ENCODE measurements at places on chromosomes 5 and 9.

- no peak for DNase-seq
These were observed 22.9 kb downstream of the LIFR start for GRCh38 chr5:38533286-38534155.

DNA sequence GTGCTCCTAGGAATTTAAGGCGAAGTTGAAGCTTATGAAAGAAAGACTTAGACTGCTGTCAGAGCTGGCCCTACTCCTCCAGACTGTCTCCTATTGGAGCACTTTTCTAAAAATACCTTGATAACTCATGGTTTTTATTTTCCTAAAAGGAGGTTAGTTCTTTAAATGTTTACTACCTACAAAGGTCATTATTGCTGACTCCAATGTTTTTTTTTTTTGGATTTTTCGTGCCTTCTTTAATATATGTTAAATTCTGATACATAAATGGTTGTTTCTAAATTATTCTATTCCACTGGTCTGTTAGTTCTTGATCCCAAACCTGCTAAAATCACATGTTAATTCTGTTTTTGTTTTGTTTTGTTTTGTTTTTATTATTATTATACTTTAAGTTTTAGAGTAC, 227.6 kb upstream of the FTMT start:
- DNase-seq = no peak

DNA sequence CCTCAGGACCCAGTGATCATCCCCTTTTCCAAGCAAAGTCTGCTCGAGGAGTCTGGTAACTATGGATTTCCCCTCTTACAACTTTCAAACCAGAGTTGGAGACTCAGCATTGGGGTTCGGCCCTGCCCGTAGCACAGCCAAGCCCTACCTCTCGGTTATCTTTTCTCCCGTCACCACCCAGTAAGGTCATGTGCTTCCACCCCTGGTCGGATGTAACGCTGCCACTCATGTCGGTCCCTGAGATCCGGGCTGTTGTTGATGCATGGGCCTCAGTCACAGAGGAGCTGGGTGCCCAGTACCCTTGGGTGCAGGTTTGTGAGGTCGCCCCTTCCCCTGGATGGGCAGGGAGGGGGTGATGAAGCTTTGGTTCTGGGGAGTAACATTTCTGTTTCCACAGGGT, 1.2 kb downstream of the GALT start:
- no peak for DNase-seq

DNA sequence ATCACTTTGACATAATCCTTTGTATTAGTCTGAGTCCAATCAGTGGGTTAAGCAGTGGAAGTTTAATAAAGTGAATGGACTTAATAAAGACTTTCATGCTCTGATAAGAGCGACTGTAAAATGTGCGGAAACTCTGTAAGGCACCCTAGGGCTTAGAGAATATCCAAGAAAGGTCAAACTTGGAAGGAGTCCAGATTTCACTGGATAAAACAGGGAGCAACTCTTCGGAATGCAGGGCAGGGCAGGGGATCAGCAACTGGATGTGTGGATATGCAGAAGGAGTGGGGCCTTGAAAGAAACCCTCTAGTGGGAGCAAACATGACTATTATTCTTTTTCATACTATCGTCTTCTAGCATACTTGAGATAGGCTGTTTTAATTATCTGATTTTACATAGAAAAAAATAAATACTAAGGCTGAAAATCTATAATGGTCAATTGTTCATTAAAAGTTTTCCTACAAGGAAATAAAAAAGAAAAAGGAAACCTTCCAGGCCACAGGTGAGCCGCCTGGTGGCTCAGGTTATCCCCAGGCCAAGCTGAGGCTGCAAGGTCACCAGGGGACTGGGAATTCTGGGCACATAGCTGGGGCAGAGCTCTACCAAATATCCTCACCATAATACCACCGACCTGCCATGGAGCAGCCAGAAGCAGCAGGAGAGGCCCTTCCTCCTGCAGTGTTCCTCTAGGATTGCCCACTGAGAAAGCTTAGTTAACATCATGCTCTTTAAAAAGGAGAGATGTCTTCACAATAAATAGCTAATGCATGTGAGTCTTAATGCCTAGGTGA, 46.3 kb upstream of the CCDC112 start:
- DNase-seq = no peak

- DNase-seq = no peak
These were observed 30.1 kb downstream of the SLIT3 start for GRCh38 chr5:169270827-169271226.

GRCh38 chr5:39191216-39191615, 28.1 kb downstream of the FYB1 start:
- no peak for DNase-seq

- no peak for DNase-seq
These were observed 144.4 kb upstream of the PHYKPL start for GRCh38 chr5:178376921-178377582.

DNA sequence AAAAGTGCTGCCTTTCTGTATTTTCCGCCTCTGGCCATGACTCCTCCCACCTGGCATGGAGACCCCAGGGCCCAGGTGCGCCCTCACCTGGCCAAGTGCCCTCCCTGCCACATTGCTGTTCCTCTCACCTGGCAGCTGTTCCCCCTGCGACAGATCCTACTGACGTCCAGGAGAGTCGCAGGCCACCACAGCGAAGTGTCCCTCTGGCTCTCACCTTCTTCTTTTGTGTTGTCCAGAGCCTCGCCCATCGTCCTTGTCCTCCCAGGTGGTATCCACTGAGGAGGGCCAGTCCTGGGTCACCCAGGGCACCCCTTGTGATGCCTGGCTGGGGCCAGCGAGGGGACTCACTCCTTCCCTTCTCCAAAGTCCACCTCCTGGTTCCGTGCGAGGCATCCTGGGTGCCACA, 2.6 kb downstream of the NKD2 start:
- no peak for DNase-seq

- no peak for DNase-seq
These were observed 215.5 kb downstream of the FANCC start for GRCh38 chr9:95102001-95102433.

GRCh38 chr5:149904977-149905376, 39.6 kb downstream of the PDE6A start:
- DNase-seq = no peak

GRCh38 chr9:16265688-16266087, 604.8 kb downstream of the BNC2 start:
- DNase-seq = no peak

DNA sequence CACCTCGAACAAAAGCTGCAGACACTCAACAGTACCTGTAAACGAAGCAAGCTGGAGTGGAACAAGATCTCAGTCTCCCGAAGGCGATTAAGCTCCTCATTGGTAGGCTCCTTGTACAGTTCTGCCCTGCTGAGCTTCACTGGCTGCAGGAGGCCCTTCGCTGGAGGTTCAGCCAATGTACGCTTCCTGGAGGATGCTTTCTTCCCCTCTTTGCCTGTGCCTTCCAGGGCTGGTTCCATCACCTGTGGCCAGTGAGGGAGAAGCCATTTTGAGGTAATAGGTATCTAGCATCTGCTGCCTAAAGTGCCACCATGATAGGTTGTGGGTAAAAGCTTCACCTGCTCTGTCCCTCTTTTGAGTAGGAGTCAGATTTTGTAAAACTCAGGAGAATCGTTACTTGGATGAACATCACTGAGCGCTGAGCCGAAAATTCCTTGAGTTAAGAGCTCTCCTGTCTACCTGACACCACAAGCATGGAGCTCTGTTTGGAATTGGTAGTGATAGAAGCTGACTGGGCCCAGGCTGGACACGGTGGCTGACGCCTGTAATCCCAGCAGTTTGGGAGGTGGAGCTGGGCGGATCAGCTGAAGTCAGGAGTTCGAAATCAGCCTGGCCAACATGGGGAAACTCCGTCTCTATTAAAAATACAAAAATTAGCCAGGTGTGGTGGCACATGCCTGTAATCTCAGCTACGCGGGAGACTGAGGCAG, 1.4 kb downstream of the NOL6 start:
- no peak for DNase-seq

DNA sequence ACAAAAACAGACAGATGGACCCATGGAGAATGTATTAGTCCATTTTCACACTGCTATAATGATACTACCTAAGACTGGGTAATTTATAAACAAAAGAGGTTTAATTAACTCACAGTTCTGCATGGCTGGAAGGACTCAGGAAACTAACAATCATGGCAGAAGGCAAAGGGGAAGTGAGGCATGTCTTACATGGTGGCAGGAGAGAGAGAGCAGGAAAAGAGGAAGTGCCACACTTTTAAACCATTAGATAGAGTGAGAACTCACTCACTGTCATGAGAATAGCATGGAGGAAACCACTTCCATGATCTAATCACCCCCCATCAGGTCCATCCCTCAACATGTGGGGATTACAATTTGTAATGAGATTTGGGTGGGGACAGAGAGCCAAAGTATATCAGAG, 808.9 kb downstream of the CDH12 start:
- DNase-seq = no peak

GRCh38 chr9:35481347-35481975, 8.4 kb upstream of the RUSC2 start:
- DNase-seq = no peak

DNA sequence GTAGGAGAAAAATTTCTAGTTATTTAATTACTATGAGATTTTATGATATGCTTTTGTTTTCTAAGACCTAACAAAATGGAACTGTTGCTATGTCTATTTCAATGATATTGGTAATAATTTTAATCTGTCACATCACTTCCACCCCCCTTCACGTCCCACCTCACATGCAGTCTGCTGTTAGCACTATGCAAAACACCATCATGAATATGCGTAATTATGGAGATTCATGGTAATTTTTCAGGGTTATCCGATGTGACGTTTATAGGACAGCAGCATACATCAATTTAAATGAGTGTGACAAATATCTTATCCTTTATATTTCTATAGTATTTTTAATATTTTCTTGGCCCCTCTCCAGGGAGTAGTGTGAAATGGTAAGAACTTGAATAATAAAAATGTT, 283.8 kb upstream of the TMEM161B start:
- no peak for DNase-seq

GRCh38 chr9:121818841-121819427, 167.5 kb downstream of the DAB2IP start:
- DNase-seq = no peak

GRCh38 chr5:32233220-32233695, 59.1 kb upstream of the GOLPH3 start:
- DNase-seq = no peak

- no peak for DNase-seq
These were observed 447.3 kb upstream of the MPDZ start for GRCh38 chr9:13726746-13727145.

- no peak for DNase-seq
These were observed 665 bp downstream of the ASS1 start for GRCh38 chr9:130445268-130445983.

DNA sequence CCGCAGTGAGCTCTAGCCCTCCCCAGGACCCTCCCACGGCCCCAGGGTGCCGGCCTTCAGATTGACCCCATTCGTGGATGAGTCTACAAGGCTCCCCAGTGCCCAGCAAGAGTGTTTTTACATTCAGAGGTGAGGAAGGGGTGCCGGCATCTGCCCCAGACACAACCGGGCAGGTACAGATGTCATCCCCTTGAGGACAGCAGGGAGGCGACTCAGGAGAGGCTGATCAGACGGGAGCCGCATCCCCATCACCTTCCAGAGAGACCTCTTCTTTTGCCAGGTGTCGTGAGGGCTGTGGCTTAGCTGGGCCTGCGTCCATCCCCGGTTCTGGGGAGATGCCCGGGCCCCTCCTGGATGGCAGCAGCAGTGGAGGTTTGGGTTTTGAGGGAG, 4.3 kb upstream of the LRRC14B start:
- no peak for DNase-seq

DNA sequence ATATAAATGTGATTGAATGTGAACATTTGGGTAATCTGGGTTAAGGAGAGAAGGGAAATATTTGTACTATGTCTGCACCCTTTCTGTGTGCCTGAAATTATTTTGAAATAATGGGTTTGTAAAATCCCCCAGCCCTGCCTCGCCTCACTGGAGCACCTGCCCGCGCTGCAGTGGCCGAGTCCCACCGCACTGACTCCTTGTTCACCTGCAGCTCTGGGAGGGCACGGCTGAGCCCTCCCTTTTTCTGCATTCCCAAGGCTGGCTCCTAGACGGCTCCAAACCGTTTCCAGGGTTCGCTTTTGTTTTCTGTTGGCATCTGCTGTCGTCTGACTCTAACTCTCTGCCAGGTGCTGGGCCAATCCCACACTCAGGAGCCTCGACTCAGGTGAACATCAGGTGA, 17.6 kb upstream of the PPP1R26 start:
- no peak for DNase-seq

GRCh38 chr5:1856596-1857255, 26.0 kb downstream of the IRX4 start:
- no peak for DNase-seq

- no peak for DNase-seq
These were observed 502.8 kb downstream of the BNC2 start for GRCh38 chr9:16367605-16368231.

- DNase-seq = no peak
These were observed 142.4 kb upstream of the ERCC6L2 start for GRCh38 chr9:95732802-95733688.

DNA sequence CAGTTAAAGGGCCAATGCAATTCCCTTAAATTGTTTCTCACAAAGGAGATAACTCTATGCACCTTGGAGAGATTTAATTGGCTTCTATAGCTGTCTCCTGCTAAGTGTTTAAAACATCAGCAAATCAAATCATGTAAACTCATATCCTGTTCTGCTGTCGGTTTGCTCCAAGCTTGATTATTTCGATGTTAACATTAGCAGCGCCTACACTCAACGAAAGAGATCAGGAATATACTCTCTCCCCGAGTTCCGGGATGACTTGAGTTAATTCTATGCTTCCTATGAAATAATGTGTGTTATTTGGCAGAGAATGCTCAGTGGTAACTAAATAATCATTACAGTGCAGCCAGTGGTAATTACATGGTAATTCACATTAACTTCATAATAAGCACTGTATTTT, 338.6 kb downstream of the EBF1 start:
- DNase-seq = no peak

GRCh38 chr5:176573564-176574296, 24.6 kb downstream of the CDHR2 start:
- DNase-seq = no peak

GRCh38 chr9:3733039-3733408, 207.2 kb upstream of the RFX3 start:
- no peak for DNase-seq

GRCh38 chr5:28574606-28575005, 1536.2 kb upstream of the CDH9 start:
- DNase-seq = no peak
